Stomach (tissue), 19 donors: ENCODE measurements at places on chromosomes 6 and 20. TPM values are rescaled to one million over a fixed set of nuclear protein-coding genes. Genes with fewer than 3 reads are reported as not detected.

SMAP1 gene
- 13.4 TPM for total RNA-seq

CRIP3 gene
- not detected for total RNA-seq

XKR7 gene
- total RNA-seq = 0.58 TPM

COL9A3 gene
- total RNA-seq = not detected

SIRPG gene
- not detected for total RNA-seq

PHACTR3 gene
- 3.7 TPM for total RNA-seq

PHACTR1 gene
- total RNA-seq = not detected

FERMT1 gene
- 14.3 TPM for total RNA-seq

WFDC5 gene
- not detected for total RNA-seq

- H3K36me3 ChIP-seq = no peaks in the 10 kb centered on the region
- H3K4me1 ChIP-seq = no peaks in the 10 kb centered on the region
- DNase-seq = no peak
- H3K4me3 ChIP-seq = no peak overlapping the region
- H3K27me3 ChIP-seq = peaks cover 12% of the 10 kb centered on the region
- no peak overlapping the region for H3K27ac ChIP-seq
Measured at GRCh38 chr20:46552460-46553420, 2.3 kb upstream of the OCSTAMP start.

DNA sequence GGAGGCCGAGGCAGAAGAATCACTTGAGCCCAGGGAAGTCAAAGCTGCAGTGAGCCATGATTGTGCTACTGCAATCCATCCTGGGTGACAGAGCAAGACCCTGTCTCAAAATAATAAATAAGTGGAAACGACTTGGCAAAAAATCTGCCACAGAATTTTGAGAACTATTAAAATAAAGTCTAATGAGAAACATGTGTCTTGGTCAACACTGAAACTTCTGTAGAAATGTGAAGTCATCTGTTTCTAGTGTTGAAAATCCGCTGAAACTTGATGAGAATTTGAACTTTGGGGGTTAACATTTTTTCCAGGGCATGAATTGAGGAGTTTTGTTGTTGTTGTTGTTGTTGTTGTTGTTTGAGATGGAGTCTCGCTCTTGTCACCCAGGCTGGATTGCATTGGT, 29.0 kb upstream of the BCLAF1 start:
- H3K27ac ChIP-seq = no peak overlapping the region
- DNase-seq = no peak
- no peaks in the 10 kb centered on the region for H3K36me3 ChIP-seq
- no peak overlapping the region for H3K4me3 ChIP-seq
- H3K27me3 ChIP-seq = no peaks in the 10 kb centered on the region
- H3K4me1 ChIP-seq = no peaks in the 10 kb centered on the region

DNA sequence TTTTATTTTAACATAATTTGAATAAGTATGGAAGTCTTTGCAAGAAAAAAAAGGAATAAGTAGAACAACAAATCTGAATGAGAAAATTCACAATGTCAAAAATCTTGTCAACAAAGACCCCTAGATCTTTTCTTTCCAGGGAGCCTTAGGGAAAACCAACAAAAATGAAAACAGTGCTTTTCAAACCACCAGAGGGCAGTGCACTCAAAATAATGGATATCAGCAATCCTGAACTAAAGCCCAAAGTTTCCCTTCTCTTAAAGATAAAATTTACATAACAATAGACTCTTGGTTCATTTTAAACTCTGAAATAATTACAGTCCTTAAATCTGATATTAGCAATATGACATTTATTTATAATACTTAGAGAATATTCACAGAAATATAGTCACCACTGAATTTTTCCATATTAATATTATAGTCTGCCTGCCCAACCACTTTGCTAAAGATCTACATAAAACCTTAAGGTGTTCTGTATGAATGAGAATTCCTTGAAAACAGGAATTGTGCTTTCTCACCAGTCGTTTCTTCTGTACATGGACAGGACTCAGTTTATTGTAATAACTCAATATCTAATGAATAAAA, 105.3 kb upstream of the BMP5 start:
- peak; percentile 72 for DNase-seq
- H3K27ac ChIP-seq = no peak overlapping the region
- no peaks in the 10 kb centered on the region for H3K4me1 ChIP-seq
- H3K36me3 ChIP-seq = no peaks in the 10 kb centered on the region
- H3K27me3 ChIP-seq = no peaks in the 10 kb centered on the region

GRCh38 chr6:83592770-83593394, 80.5 kb downstream of the PRSS35 start:
- H3K4me3 ChIP-seq = no peak overlapping the region
- no peak overlapping the region for H3K27ac ChIP-seq
- no peaks in the 10 kb centered on the region for H3K4me1 ChIP-seq
- H3K27me3 ChIP-seq = no peaks in the 10 kb centered on the region
- peak; percentile 24 for DNase-seq
- no peaks in the 10 kb centered on the region for H3K36me3 ChIP-seq

DNA sequence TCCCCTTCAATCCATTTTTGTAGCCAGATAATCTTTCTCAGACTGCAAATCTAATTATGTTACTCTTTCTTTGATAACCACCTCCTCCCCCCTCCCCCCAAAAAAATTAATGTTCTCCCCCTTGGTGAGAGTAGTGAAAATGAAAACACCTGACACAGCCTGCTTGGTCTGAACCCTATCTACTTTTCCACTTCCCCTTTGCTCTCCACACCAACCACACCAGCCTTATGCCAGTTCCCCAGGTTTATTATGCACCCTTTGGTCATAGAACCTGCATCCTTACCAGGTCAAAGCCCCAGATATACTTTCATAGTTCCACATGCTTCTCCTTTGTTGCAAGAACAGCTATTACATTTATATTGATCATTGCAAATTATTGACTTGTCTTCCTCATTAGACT, 19.4 kb downstream of the PFDN4 start:
- H3K27me3 ChIP-seq = no peaks in the 10 kb centered on the region
- no peaks in the 10 kb centered on the region for H3K36me3 ChIP-seq
- H3K27ac ChIP-seq = no peak overlapping the region

DNA sequence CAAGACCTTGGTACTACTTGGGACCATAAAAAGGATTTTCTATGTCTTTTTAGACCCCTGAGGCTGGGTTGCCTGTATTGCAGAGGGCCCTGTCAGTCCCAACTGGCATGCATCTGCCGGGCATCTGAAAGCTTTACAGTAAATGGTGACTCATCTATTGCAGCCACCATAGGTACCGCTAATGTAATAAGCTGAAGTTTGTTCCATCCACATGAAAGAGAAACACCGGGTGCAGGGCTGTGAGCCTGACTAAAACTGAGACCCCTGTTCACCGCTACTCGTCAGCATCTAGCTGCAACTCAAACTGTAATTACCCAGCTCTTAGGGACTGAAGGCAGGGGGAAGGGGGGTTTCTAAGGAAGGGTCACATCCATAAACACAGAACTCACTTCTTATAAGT, 49.5 kb downstream of the TRERF1 start:
- H3K27me3 ChIP-seq = no peaks in the 10 kb centered on the region
- H3K4me1 ChIP-seq = peaks cover 17% of the 10 kb centered on the region
- no peaks in the 10 kb centered on the region for H3K36me3 ChIP-seq
- no peak for DNase-seq

GRCh38 chr6:75386050-75386770, 101.6 kb upstream of the TMEM30A start:
- H3K36me3 ChIP-seq = no peaks in the 10 kb centered on the region
- DNase-seq = no peak
- H3K27me3 ChIP-seq = no peaks in the 10 kb centered on the region
- no peaks in the 10 kb centered on the region for H3K4me1 ChIP-seq

GRCh38 chr6:169213814-169214520, 39.7 kb downstream of the THBS2 start:
- H3K36me3 ChIP-seq = no peaks in the 10 kb centered on the region
- H3K4me3 ChIP-seq = no peak overlapping the region
- H3K4me1 ChIP-seq = peaks cover 36% of the 10 kb centered on the region
- peak overlapping the region; percentile 90 for H3K27ac ChIP-seq
- no peak for DNase-seq

GRCh38 chr6:10556992-10557391, 35.8 kb downstream of the GCNT2 start:
- H3K4me3 ChIP-seq = peak overlapping the region; percentile 37
- peaks cover 27% of the 10 kb centered on the region for H3K4me1 ChIP-seq
- H3K27ac ChIP-seq = peak overlapping the region; percentile 85
- no peaks in the 10 kb centered on the region for H3K27me3 ChIP-seq

- no peaks in the 10 kb centered on the region for H3K27me3 ChIP-seq
- H3K4me3 ChIP-seq = no peak overlapping the region
- peaks cover 40% of the 10 kb centered on the region for H3K4me1 ChIP-seq
- peaks cover 38% of the 10 kb centered on the region for H3K36me3 ChIP-seq
Measured at GRCh38 chr20:38127920-38128528, 37.0 kb downstream of the TGM2 start.

GRCh38 chr6:41051873-41052272, 1.1 kb upstream of the APOBEC2 start:
- no peaks in the 10 kb centered on the region for H3K36me3 ChIP-seq
- no peaks in the 10 kb centered on the region for H3K27me3 ChIP-seq
- H3K27ac ChIP-seq = no peak overlapping the region
- DNase-seq = no peak
- H3K4me1 ChIP-seq = peaks cover 77% of the 10 kb centered on the region

GRCh38 chr6:34601706-34602105, 45.6 kb upstream of the SPDEF start:
- H3K36me3 ChIP-seq = peaks cover 31% of the 10 kb centered on the region
- no peak overlapping the region for H3K27ac ChIP-seq
- peaks cover 64% of the 10 kb centered on the region for H3K4me1 ChIP-seq
- H3K27me3 ChIP-seq = no peaks in the 10 kb centered on the region
- no peak for DNase-seq

GRCh38 chr20:37757550-37757949, 63.7 kb downstream of the CTNNBL1 start:
- no peaks in the 10 kb centered on the region for H3K27me3 ChIP-seq
- H3K4me3 ChIP-seq = no peak overlapping the region
- no peak overlapping the region for H3K27ac ChIP-seq
- H3K36me3 ChIP-seq = peaks cover 52% of the 10 kb centered on the region
- DNase-seq = no peak

GRCh38 chr6:41736186-41736733, 852 bp upstream of the TFEB start:
- peak overlapping the region; percentile 75 for H3K4me3 ChIP-seq
- peak; percentile 57 for DNase-seq
- peak overlapping the region; percentile 89 for H3K27ac ChIP-seq
- no peaks in the 10 kb centered on the region for H3K27me3 ChIP-seq
- no peaks in the 10 kb centered on the region for H3K36me3 ChIP-seq

DNA sequence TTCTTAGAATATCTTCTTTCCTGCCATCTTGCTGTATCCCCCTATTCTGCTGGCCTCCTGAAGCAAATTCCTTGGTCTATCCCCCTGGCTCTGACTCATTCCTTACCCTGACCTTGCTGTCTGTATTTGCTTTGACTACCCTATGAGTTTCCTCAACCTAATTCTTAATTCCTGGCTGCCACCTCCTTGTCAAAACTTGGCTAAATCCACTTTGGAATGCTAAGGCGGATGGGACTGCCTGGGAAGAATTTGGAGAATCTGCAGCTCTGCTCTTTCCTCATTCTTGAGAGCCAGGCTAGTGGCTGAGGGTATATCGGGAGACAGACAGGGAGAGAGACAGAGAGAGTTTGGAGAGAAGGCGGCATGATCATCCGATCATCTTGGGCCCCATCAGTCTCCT, 24.4 kb downstream of the CAP2 start:
- H3K4me1 ChIP-seq = peaks cover 22% of the 10 kb centered on the region
- H3K36me3 ChIP-seq = no peaks in the 10 kb centered on the region
- no peak overlapping the region for H3K4me3 ChIP-seq

DNA sequence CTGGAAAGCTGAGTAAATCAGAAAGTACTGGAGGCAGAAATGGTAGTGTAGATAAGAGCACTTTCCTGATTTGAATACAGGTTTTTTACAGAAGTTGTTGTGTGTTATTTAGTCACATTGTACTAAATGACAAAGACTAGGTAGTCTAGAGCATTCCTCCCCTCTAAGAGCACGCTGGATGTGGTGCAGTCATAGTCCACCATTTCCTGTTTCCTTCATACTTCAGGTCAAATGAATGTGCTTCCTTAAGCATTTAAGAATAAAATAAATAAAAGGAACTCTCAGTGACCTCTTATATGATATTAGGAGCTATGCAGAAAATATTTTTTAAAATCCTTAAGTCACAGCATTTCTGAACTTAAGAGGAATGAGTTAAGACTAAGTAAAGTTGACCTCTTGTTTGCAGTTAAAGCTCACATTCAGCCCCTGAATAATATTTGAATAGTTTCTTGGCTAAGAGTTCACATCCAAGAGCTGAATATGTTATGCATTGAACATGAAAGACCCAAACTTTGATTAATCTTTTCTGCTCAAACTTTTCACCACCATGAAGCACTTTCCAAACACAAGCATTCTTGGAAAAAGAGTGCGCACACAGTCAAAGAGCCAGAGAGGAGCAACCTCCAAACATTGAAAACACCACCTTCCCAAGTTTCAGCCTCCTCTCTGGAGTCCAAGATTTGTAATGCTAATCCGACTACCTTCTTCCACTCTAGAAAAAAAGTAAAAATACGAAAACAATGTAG, 53.4 kb upstream of the TMEM30A start:
- H3K36me3 ChIP-seq = no peaks in the 10 kb centered on the region
- no peaks in the 10 kb centered on the region for H3K4me1 ChIP-seq
- H3K27me3 ChIP-seq = no peaks in the 10 kb centered on the region
- H3K4me3 ChIP-seq = no peak overlapping the region
- DNase-seq = no peak
- H3K27ac ChIP-seq = no peak overlapping the region

DNA sequence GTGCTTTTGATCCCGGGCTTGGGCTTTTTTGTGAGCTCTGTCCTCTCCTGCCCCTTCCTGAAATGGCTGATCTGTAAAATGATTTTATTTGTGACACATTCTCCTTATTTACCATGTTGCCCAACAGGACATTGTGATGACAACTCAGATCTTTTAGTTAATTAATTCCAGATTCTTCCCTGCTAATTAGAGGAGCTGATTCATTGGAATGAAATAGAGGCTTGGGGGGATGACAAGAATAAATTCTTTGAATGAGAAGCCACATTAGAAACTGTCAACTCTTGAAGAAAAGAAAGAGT, 26.1 kb upstream of the GABRR1 start:
- DNase-seq = no peak
- no peak overlapping the region for H3K27ac ChIP-seq
- H3K4me3 ChIP-seq = no peak overlapping the region
- no peaks in the 10 kb centered on the region for H3K4me1 ChIP-seq
- no peaks in the 10 kb centered on the region for H3K36me3 ChIP-seq
